ENCODE measurements at places on chromosomes 2 and 18.

DNA sequence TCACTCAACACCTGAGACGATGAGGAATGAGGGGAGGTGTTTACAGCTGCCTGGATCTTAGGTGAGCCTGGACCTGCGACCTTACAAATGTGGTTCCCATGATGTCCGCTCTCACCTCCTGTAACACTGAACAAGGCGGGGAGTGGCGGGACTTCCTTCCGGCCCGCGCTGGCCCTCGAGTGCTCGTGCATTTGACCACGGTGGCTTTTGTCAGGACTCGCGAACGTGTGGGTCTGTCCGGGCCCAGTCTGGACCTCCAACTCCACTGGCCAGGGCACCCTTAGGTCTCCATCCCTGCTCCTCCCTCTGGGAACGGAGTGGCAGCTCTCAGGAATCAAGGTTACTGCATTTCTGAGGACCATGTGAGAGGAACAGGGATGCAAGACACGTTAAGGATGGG is 263.0 kb upstream of the SALL3 start:
- no peak for DNase-seq

DNA sequence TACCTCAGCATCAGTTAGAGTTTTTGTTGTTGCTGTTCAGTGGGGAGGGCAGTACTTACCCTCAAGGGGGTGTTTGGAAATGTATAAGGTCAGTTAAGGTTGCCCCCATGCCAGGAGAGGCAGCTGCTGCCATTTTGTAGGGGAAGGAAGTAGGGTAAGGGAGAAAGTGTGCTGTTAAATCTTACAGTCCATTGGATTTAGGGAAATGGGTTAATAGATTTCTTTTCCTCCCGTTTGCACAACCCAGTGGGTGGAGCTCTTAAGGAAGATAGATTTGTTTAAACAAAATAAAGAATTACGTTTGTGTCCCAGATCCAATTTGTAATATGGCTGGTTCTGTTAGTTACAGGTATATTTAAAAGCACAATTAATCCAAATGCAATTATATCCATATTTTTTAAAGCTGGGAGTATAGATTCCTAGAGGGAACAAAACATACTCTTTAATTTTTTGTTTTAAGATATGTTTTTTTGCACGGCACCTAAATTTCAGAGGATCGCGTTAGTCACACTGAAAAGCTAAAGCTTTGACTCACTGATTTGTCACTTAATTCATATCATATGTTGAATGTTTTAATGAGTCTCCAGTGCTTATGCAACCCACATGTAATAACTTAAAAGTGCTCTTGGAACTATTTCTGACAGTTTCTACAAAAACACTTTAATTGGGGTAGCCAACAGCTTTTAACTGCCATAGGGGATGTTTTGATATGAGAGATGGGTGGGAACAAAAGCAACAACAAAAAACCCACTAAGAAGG is 9.0 kb upstream of the CWC22 start:
- DNase-seq: no peak

- DNase-seq: peak; percentile 67
Measured at GRCh38 chr2:121699421-121700333, 37.0 kb downstream of the NIFK start.

DNA sequence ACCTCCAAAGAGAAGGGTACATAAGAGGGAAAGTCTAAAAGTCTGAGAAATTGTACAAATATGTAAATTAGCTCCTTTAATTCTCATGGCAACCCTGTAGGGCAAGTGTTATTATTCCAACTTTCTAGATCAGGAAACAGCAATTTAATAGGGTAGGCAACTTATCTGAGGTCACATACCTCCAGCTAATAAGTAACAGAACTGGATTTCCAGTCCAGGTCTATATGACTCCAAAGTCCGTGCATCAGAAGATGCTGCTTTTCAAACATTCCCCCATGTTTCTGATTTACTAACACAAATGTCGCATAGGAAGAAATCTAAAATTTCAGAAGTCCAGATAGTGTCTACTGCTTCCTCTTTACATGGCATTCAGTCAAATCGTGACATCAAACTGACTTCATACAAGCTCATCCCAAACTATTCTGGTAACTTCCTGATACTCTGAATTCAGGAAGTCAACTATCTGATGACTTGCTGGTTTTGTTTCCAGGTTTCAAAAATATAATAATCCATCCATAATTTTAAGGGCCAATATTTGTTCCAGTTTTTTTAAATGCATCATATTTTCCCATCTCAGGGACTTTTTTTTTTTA is 419.3 kb upstream of the ACVR2A start:
- no peak for DNase-seq

- DNase-seq: peak; percentile 47
Measured at GRCh38 chr2:23385351-23385747, 370 bp downstream of the KLHL29 start.

DNA sequence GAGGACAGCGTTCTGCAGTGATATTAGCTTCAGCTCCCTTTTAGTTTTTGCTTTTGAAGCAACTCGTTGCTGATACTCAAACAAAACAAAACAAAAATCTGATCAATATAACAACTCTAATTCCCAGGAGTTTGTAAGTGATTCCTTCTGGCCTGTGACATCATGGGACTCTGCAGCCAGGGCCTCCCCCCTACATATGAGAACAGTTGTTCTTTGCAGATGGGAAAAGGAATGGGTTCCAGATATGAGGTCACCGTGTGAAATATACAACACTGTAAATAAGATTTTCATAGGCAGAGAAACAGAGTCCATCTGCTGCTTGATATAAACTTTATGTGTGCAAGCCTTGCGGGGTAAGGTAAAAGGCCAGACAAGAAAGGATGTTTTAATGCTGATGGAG is 56.7 kb downstream of the DIS3L2 start:
- DNase-seq: no peak

- no peak for DNase-seq
Measured at GRCh38 chr2:173119944-173120343, 44.3 kb downstream of the MAP3K20 start.

GRCh38 chr2:168851674-168852320 is 38.4 kb downstream of the SPC25 start:
- DNase-seq: no peak

- DNase-seq: no peak
Measured at GRCh38 chr2:55861733-55862132, 61.8 kb downstream of the EFEMP1 start.

DNA sequence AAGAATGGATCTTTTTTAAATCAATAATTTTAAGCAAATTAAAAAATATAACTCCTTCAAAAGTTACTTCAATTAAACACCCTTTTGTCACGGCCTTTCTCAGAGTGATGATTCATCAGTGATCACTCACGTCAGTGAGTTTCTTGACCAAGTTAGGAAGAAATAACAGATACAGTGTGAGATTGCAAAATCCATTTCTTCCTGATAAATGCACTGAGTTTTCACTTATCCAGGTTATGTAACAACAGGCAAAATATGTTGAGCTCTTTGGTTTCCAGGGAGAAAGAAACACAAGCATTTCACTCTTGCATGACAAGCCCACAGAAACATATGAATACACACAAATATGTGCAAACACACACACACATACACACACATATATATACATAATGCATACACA is 195.9 kb upstream of the CYRIA start:
- DNase-seq: no peak

DNA sequence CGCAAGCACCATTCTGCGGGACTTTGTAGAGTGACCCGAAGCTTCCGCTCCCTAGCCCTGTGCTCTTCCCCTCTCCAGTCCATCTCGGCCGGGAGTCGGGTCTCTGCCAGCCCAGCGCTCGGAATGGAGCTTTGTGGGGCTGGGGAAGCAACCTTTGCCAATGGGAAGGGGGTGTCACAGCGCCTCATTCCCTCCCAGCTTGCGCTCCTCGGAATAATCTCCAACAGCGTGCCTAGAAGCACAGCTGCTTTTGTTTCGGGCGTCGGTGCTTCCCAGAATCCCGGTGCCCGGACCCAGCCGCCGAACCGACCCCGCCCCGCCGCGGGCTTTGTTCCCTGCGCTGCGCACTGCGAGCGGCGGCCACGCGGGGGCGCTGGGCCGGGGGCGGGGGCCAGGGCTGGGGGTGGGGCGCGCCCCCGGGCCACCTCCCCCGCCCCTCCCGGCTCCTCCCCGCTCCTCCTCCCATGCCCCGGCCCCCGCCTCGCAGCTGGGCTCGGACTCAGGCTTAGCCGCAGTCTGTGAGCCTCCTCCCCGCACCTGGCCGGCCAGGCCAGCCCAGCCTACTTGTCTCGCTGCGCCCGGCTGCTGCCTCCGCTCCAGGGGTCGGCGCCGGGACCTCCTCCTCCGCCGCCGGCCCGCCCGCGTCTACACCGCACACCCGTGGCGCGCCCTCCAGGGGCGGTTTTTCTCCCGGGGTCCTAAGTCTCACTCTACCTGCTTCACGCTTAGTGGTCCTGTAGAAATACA is 77.7 kb upstream of the SMAD2 start:
- peak; percentile 31 for DNase-seq

GRCh38 chr18:58714259-58714658 is 43.0 kb downstream of the MALT1 start:
- no peak for DNase-seq

DNA sequence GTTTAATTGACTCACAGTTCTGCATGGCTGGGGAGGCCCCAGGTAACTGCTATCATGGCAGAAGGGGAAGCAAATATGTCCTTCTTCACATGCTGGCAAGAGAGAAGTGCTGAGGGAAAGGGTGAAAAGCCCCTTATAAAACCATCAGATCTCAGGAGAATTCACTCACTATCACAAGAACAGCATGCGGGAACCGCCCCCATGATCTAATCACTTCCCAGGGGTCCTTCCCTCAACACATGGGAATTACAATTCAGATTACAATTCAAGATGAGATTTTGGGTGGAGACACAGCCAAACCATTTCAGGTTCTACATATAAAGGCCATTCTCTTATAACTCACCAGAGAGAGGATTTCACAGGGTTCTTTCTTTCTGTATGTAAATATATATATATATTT is 62.9 kb downstream of the VRK2 start:
- no peak for DNase-seq

- DNase-seq: no peak
Measured at GRCh38 chr2:62660582-62661262, 44.8 kb upstream of the EHBP1 start.

DNA sequence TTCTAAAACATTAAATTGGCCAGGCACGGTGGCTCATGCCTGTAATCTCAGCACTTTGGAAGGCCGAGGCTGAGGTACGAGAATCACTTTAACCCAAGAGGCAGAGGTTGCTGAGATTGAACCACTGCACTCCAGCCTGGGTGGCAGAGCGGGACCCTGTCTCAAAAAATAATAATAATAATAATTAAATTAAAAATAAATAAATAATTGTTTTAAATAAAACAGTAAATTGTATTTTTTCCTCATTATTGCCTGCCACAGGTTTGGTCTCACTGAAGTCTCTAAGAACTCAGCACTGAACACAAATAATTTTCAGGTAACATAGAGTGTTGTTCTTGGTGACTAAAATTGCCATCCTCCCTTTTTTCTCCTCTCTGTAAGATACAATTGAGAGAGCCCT is 19.8 kb downstream of the COL5A2 start:
- no peak for DNase-seq

GRCh38 chr2:128402911-128403670 is 84.4 kb upstream of the HS6ST1 start:
- DNase-seq: no peak

- DNase-seq: peak; percentile 4
Measured at GRCh38 chr18:44725300-44726058, 44.8 kb downstream of the SETBP1 start.

GRCh38 chr2:218230882-218231281 is 13.9 kb downstream of the ARPC2 start:
- DNase-seq: no peak

DNA sequence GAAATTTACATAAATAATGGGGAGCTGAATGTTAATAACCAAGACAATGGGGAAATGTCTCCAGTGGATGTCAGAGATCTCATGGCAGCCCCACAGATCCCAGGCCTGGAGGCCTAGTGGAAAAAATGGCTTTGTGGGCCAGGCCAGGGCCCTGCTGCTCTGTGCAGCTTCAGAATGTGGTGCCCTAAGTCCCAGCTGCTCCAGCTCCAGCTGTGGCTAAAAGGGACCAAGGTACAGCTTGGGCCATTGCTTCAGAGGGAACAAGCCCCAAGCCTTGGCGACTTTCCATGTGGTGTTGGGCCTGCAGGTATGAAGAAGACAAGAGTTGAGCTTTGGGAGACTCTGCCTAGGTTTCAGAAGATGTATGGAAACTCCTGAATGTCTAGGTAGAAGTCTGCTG is 658.2 kb downstream of the NUP35 start:
- DNase-seq: no peak

- DNase-seq: no peak
Measured at GRCh38 chr2:69202327-69202726, 184.7 kb downstream of the GFPT1 start.

DNA sequence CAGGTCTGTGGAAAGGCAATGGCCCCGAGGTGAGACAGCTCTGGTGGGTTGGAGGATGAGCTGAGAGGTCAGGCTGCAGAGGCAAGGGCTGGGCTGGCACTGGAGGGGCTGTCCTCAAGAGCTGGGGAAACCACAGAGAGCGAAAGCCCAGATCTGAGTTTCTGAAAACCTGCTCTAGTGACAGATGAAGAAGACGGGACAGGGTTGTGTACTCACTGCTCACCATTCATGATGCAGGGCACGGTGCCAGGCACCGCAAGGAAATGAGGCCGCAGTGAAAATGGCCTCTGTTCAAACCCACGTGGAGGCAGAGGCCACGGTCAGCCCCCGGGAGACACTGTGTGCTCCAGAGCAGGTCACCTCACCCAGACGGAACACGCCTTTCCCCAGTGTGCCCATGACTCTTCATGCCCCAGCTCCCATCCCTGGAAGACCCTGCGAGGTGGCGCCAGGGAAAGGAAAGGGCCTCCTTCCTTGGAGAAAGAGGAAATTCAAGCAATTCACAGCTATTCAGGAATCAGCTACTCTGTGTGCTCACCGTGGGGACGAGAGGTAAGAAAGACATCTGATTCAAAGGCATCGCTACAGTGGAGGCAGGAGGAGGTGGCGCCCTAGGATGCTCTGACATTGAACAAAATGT is 24.3 kb upstream of the ID2 start:
- DNase-seq: no peak

GRCh38 chr18:33706391-33706790 is 128.4 kb downstream of the ASXL3 start:
- no peak for DNase-seq

DNA sequence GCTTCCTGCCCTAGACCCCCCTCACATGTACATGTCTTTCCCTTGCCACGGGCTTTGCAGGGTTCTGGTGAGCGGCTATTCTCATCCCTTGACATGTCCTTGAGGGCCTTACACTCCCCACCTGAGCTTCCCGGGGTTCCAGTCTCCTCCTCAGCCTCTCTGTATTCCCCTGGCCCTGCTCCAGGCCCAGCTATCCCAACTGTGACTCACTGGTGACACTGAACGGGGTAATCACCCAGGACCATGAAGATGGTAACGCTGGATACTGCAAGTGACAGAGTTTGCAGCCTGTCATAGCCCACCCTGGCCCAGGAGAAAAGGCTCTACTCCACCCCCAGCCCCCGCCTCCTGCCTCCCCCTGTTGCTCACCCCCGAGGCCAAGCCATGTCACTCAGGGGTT is 27.3 kb downstream of the KIF3C start:
- no peak for DNase-seq

All from CD4-positive, alpha-beta T cell (primary cell).